Effector memory CD8-positive, alpha-beta T cell (primary cell): ENCODE measurements at places on chromosomes 3 and 15.

- DNase-seq = no peak
These were observed 317.8 kb upstream of the C2CD4B start for GRCh38 chr15:62482785-62483429.

DNA sequence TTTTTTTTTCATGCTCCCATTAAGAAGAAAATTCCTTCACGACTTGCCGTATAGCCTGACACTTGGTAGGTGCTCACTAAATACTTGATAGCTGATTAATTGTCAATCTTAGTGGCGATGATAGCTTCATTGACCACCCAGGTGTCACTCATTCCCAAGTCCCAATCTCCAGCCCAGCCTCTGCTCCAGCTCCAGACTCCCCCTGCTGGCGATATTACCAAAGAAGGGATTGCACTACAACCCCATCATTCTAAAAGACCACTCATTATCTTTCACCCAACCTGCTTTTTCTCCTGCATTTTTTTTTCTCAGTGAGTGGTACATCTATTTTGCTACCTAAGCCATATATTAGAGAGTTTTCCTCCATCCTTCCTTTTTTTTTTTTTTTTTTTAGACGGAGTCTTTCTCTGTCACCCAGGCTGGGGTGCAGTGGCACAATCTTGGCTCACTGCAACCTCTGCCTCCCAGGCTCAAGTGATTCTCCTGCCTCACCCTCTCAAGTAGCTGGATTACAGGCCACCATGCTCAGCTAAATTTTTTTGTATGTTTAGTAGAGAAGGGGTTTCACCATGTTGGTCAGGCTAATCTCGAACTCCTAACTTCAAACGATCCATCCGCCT is 19.5 kb upstream of the COMMD2 start:
- DNase-seq = peak; percentile 25

- DNase-seq = no peak
These were observed 1.7 kb downstream of the NR2E3 start for GRCh38 chr15:71811752-71812735.

DNA sequence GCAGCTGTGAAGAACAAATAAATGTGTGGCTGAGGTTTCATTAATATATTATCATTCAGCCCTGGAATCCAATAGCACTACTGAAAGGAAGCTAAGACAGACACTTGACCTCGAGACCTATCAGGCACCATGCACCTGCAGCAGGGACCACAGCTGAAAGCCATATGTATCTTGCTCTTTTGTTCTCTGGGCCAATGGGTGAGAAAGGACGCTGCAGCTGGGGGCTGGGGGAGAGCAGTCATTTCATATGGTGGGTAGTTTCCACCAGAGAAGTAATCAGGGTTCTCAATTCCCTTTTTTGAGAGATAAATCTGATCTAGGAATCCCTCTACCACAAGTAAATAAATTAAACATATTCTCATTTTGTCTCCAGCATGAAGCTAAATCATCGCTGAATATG is 225.6 kb upstream of the STRIT1 start:
- DNase-seq = no peak

DNA sequence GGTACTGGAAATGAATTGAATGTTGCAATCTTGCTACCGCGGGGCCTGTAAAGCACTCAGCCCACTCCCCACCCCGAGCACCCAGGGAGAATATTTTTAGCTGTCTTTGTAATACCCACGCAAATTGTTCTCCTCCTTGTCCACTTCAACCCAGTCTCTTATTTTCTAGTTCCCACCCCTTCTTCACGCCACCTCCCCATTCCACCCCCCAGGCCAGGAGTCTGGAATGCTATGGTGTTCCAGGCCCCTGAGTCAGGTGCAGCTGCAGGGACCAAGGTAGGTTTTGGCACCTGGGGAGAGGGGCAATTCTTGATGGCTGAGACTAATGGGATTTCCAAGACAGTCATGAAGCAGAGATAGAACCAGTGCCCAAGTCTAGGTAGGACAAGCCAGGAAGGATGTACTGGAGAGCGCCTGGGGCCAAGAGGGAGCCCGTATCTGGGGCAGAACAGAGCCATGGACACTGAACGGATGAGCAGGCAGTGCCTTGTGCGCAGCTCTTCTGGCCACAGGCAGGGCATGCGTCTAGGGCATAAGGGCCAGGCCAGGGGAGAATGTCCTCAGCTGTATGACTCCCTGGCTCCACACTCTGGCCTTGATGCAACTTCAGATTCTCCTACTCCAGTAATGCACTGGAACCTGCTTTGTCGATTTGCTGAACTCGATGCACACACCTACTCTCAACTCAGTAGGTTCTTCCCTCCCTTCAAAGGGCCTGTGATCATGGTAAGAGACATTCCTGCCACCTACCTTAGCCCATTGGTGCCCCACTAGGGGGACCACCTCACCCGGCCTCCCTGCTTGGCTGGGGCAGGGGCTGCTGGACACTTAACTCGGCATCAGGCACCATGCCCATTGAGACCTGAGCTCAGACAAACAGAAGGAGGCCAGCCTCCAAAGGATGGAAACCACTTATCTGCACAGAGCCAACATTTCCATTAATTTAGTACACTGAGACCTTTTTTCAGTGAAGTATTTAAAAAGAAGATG is 34.6 kb upstream of the MAGEF1 start:
- DNase-seq = no peak

DNA sequence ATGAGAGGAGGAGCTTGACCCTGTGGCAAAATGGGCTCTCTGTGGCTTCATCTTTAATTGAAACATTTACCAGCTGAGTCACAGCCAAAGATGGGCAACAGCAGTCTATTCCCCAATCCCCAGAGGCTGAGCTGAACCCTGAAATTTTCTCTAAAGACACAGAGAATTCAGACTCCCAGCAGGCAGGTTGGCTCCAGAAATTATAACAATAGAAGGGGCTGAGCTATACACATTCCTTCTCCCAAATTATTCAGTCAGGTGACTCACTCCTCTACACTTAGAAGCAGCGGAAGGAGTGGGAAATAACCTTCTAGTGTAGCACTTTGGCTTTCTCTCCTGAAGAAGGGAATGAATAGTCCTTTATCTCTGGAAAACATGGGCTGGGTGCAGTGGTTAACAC is 264.3 kb upstream of the ARHGEF26 start:
- no peak for DNase-seq

DNA sequence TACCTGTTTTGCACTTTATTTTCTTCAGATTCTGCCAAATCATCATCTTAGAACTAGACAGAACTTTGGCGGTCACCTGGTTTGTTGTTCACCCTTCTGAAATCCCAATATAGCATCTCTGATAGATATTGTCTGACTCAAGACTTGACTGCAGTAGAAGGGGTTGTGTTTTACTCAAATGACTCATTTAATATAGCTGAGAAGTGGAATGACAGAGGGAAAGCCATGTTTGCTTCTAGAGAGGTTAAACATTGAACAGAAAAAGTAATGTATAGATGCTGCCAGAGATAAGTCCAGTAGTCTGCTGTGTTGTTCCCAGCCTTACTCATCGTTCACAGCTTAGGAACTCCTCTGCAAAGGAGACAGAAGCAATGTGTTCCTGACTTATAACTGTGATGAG is 402.0 kb downstream of the AGBL1 start:
- DNase-seq = no peak

- DNase-seq = peak; percentile 24
These were observed 185.1 kb upstream of the TPM1 start for GRCh38 chr15:62857411-62857853.

DNA sequence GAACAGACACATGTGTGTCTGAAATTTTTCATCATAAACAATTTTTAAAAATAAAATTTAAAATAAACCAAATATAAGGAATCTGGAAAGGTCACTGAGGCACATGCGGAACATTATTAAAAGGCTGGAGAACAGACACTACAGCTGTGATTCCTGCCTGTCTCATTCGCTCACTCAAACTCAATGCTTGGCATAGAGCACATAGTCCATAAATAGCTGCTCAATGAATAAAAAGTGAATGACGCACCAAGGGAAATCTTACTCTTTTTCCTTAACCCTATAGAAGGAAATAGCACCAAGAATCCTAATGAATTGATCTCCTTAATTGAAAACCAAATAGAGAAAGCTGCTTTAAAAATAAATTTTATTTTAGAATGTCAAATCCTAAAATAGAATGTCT is 98.4 kb downstream of the FSIP1 start:
- no peak for DNase-seq

DNA sequence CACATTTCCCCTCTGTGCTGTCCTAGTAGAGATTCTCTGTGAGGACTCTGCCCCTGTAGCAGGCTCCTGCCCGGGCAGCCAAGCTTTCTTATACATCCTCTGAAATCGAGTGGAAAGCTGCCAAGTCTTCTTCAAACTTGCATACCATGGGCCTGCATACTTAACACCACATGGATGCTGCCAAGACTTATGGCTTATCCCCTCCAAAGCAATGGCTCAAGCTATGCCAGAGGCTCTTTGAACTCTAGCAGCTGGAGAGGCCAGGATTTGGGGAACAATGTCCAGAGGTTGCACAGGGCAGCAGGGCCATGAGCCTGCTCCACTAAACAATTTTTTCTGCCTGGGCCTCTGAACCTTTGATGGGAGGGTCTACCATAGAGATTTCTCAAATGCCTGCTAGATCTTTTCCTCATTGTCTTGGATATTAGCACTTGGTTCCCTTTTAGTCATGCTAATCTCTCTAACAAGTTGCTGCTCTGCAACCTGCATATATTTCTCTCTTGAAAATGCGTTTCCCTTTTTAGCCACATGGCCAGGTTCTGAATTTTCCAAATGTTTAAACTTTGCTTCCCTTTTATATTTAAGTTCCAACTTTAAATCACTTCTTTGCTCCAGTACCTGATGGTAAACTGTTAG is 6.1 kb upstream of the PLSCR4 start:
- no peak for DNase-seq

GRCh38 chr3:108471426-108471825 is 39.0 kb downstream of the MYH15 start:
- DNase-seq = no peak

DNA sequence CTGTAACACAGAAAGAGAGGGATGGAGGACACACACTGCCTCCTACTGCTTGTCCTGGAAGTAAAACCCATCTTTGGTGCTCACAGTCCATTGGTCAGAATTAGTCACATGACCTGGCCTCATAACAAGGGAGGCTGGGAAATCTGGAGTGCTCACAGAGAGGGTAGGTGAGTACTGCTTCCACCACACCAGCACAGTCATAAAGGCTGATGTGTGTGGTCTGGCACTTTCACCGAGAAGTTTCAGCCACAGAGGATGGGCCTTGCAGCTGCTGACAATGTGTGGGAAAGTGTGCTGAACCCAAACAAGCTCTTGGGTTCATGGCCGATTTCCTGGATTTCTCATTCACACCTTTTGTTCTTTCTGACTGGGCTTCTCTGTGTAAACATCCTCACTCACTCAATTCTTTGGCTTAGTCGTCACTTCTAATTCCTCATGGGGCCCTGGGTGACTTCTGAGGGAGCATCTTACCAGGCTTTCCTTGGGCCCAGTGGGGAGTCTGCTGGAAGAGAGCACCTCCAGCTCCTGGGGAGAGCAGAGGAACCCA is 100.7 kb downstream of the ASB7 start:
- no peak for DNase-seq

GRCh38 chr15:38017721-38018120 is 83.3 kb downstream of the TMCO5A start:
- DNase-seq = no peak
